ENCODE measurements at places on chromosomes 4 and X. TPM values are rescaled to one million over a fixed set of nuclear protein-coding genes. Genes with fewer than 3 reads are reported as not detected.

CFAP47 gene
- not detected for total RNA-seq

- no peak for DNase-seq
Observed at GRCh38 chr4:995311-996026, 2.3 kb upstream of the SLC26A1 start.

- DNase-seq = peak; percentile 7
Observed at GRCh38 chrX:73850124-73851013, 287.4 kb downstream of the CHIC1 start.

GK gene
- total RNA-seq = 5.5 TPM

UGT2B11 gene
- total RNA-seq = not detected

LRP2BP gene
- not detected for total RNA-seq

PAGE2B gene
- not detected for total RNA-seq

PCYT1B gene
- total RNA-seq = not detected

F11 gene
- not detected for total RNA-seq

DNA sequence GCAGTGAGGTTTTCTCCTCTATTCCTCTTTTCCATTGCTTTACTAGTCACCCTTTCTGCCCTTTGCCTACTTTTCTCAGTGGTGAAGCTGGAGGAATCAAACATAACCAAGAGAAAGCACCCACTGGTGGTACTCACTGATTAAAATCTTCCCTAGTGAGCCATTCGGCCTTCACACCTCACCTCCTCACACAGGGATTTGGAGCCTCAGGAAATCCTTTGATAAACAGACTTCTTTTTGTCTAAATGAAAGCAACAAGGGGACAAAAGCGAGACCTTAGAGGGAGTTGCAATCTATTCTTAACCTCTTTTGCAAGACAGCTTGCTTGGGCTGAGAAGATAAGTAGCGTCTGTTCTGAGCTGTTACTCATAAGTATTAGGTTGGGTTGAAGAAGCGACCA, 572.6 kb downstream of the ZNF674 start:
- DNase-seq = no peak

All from MG63 (cell line).